ENCODE measurements at places on chromosomes 2 and 18.

GRCh38 chr2:48187503-48187902 is 281.2 kb upstream of the FBXO11 start:
- no peak for DNase-seq

GRCh38 chr2:58266211-58266610 is 25.1 kb upstream of the FANCL start:
- no peak for DNase-seq

GRCh38 chr2:196238836-196239380 is 67.5 kb upstream of the STK17B start:
- DNase-seq = no peak

GRCh38 chr2:143635302-143635701 is 506.1 kb downstream of the ARHGAP15 start:
- DNase-seq = no peak

- no peak for DNase-seq
Observed at GRCh38 chr2:30775833-30776232, 31.4 kb downstream of the CAPN13 start.

DNA sequence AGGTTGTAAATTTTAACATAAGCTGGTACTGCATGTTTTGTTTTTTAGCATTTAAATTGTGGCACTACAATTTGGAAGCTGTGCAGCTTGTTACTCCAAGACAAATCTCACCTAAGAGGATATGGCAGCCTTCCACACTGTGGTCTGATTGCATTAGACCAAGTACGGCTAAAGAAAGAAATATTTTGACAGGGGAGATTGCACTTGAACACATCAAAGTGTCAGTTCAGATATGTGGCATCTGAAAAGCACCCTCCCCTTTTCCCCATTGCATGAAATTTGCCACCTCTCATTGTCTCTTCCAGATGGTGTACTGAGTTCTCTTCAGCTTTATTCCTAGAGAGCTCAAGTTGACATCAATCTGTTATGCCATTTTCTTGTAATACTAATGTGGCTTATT is 295.9 kb downstream of the ERBB4 start:
- no peak for DNase-seq

DNA sequence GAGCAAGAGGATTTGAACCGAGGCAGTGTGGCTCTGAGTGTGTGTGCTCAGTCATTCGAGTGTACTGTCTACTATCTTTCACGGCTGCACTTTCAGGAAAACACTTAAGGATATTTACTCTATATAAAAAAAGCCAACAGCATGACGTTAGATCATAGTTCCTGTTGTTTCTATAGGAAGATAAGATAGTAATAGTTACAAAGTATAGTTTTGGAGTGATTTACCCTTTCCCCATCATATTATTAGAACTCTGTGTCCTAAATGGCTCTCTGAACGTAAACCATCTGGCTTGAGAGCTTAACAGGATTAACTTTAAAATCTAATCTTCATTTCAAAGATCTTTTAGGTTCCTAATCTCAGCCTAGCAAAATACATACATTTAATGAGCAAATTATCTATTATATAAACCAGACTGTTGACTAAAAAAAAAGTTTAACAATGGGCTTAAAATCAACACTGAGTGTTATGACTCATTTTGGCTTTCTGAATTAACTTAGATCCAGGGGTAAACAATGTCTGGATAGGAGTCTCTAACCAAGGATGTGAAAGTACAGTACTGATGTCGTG is 150.3 kb upstream of the DNMT3A start:
- no peak for DNase-seq

DNA sequence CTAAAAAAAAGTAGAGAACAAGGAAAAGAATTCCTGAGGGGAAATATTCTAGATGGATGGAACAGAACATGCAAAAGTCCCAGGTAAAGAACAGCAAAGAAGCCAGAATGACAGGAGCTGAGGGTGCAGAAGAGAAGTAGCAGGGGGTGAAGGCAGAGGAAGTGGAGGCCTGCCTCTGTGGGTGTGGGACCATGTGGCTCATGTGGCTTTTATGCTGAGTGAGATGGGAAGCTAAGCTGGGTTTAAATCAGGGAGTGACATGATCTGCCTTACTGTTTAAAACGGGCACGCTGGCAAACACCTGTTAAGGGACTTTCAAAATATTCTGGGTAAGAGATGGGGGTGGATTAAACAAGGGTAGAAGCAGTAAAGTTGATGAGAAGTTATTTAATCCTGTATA is 40.0 kb downstream of the GKN2 start:
- peak; percentile 19 for DNase-seq

DNA sequence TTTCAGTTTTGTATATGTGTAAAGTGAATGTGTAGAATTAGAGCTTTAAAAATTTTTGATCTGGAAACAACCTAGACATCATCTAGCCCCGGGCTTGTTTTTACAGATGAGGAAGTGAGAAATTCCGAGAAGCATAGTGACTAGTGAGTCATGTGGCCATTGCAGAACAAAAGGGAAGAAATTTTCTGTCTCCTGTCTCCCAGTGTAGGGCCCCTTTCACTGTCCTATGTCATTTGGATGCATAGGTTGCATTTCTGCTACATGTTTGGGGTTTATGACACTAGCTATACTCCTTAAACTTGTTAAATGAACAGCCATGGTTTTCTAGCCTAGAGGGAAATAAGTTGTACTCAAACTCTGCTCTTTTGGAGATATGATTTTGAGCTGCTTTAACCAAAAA is 84.6 kb downstream of the PLCL1 start:
- no peak for DNase-seq

Measured in stimulated activated naive CD4-positive, alpha-beta T cell treated with Interleukin-2 at 50 U/mL for 16 hours (primary cell).